ENCODE measurements at places on chromosomes 3 and 15.

GRCh38 chr15:39272901-39273300, 308.0 kb upstream of the THBS1 start:
- no peak for DNase-seq

DNA sequence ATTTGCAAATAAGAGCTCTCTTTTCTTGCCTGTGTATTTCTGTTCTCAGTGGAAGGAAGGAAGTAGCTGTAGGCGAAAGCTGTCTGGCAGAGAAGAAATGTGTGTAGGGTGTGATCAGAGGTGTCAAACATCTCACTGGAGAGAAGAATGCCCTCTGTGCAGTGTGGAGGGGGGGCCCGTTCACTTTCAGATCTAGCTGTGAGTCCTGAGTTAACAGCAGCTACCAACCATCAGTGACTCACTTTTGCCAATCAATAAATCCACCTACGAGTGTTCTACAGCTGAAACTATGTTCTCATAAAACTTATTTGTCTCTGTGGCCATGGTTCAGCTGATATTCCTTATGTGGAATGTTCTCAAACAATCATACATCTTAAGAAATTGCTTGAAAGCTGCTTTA, 103.7 kb downstream of the FRMD4B start:
- DNase-seq = no peak

DNA sequence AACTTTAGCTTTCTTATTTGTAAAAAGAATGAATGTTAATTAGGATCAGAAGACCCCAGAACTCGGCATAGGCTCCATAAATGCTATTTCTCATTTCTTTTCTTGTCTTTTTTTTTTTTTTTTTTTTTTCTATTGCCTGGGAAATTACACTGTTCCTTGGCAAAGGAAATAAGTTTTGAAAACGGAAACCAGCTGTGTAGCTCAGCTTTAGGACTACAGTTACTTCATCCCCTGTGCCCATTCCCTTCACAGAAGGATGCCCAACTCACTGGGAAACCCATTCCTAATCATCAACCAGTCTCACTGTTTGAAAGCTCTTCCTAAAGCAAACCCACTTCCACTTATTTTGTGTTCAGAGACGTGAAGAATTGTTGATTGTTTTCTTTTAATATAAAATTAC, 254.0 kb upstream of the IL12A start:
- DNase-seq = no peak

- no peak for DNase-seq
Observed at GRCh38 chr3:153956613-153957012, 164.6 kb upstream of the ARHGEF26 start.

- DNase-seq = no peak
Observed at GRCh38 chr3:70974747-70975146, 608.8 kb downstream of the FOXP1 start.

GRCh38 chr15:80070840-80071239, 11.4 kb downstream of the ZFAND6 start:
- no peak for DNase-seq

GRCh38 chr3:77071809-77072208, 31.9 kb downstream of the ROBO2 start:
- DNase-seq = no peak

GRCh38 chr3:140467796-140468315, 210.0 kb upstream of the TRIM42 start:
- DNase-seq = no peak

DNA sequence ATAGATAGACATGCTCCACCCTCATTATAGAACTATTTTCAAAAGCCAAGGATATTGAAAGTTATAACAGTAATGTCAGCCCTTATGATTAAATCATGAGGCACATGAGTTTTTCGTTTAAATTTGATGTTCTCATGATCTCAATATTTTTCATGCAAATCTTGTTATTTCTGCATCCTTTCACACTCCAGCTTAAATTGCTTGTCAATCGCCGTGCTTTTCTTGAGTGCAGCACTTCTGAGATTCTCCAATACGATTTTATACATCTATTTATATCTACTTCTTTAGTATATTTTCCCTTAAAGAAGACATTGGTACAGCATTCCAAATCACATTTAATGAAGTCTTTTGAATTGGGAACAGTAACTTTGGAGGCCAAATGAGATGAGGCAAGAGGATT, 171.2 kb upstream of the GBE1 start:
- DNase-seq = no peak

DNA sequence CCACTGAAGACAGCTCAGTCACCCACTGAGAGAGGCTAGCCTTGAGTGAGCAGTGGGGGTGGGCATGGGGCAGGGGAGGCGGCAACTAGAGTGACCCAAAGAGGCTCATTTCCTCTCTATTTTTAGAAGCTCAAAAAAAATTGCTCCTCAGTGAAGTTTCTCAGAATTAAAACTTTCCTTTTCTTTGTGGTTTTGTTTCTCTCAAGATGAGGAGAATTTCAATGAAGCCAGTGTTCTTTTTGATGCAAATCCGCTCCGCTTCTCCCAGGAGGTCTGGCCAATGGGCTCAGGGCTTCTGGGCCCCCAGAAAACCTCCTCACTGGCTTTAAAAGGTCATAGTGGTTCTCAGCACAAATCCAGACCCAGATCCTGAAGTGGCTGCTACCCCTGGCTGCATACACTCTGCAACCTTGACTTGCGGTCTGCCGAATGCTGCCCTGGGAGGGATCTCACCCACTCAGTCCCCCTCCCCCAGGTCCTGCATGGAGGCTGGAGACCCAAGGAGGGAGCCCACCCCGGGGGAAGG, at the start of gene ACSBG1:
Gene ACSBG1 (minus strand): TSS at position 51 of the 526 bp plus-strand sequence. CDS start 64 bp downstream, outside the sequence.
- DNase-seq = no peak

DNA sequence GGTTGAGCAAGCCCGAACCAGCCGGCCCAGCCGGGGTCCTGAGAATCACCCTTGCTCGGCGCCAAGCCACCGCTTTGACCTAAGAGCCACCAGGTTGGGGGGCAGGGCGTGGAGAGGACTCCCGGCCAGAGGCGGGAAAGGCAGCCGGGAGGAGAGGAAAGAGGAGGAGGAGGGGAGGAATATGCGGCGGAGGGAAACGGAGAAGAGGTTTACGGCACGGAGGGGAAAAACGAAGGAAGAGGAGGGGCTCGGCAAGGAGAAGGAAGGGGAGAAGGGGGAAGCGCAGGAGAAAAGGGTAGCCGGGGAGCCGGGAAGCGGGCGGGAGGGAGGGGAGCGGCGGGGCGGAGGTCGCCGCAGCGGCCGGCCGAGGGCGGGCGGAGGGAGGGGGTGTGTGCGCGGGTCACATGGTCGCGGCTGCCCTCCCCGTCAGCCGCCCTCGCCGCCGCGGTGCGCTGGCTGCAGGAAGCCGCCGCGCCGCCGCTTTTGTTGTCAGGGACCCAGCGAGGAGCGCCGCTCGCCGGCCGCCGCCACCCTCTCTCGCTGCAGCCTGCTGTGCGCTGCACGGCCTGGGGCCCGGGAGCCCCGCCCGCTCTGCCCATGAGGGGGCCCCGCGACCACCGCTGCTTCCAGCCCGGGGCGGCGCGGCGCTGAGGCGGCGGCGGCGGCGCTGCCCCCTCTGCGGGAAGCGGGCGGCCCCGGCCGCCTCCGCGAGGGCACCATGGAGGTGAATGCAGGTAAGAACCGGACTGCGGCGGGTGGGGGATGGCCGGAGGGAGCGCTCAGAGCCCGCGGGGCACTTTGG, at the start of gene NR1D2:
Gene NR1D2 (plus strand): TSS at position 426 of the 802 bp plus-strand sequence. CDS start 293 bp downstream, at position 719.
- DNase-seq = peak; percentile 74

DNA sequence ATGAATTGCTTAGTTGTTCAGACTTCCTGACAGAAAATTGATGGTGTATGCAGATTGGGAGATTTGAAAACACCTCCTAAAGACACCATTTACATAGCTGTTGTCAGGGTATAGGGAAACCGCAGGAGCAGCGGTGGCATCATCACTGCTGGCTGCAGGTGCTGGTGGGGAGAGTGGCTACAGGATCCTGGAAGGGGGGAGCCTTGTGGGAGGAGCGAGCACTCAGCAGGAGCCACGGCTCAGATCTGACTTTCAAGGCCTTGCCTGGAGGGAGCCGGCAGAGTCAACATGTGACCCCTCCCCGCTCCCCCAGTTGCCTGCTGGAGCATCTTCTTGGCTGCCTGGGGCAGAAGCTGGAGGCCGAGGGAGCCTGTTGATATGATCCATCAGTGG, 26.1 kb downstream of the EDEM1 start:
- no peak for DNase-seq
